ENCODE measurements at places on chromosomes 6 and 20. TPM values are rescaled to one million over a fixed set of nuclear protein-coding genes. Genes with fewer than 3 reads are reported as not detected.

The ZBTB12 gene
- 3.9 TPM for total RNA-seq

The TSBP1 gene
- total RNA-seq: not detected

The NOP56 gene
- total RNA-seq: 555 TPM

The BCAS1 gene
- total RNA-seq: 0.69 TPM

The RAMACL gene
- total RNA-seq: 0.09 TPM

The STX7 gene
- 24.5 TPM for total RNA-seq
